ENCODE measurements at places on chromosomes 7 and 10. TPM values are rescaled to one million over a fixed set of nuclear protein-coding genes. Genes with fewer than 3 reads are reported as not detected.
A peak's percentile ranks its signal among the peaks of the same experiment; 100 is the strongest.

GRCh38 chr10:73862011-73862410, 12.3 kb downstream of the CAMK2G start:
- DNase-seq, result no peak

DNA sequence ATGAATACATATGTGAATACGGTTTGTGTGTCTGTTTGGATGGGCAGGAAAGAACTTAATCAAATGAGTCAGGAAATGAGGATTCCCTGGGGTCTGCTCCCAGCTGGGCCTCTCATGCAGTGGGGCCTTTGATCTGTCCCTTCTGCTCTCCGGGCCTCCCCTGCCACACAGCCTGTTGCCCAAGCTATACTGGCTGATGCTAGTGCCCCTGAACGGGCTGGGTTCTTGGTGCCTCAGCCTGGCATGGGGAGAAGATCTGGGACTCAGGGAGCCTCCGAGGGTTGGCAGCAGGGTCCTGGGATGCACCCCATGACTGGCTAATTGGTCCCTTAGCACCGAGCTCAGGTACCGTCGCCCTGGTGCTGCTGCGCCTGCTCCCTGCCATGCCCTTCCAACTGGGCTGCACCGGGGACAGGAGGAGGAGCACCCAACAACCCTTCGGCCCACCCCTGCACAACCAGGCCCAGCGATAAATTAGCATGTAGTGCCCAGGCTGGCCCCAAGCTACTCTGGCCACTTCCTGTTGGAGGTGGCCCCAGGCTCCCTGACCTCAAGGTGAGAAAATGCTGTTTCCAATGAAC, 59.9 kb upstream of the DUSP5 start:
- no peak for DNase-seq

DNA sequence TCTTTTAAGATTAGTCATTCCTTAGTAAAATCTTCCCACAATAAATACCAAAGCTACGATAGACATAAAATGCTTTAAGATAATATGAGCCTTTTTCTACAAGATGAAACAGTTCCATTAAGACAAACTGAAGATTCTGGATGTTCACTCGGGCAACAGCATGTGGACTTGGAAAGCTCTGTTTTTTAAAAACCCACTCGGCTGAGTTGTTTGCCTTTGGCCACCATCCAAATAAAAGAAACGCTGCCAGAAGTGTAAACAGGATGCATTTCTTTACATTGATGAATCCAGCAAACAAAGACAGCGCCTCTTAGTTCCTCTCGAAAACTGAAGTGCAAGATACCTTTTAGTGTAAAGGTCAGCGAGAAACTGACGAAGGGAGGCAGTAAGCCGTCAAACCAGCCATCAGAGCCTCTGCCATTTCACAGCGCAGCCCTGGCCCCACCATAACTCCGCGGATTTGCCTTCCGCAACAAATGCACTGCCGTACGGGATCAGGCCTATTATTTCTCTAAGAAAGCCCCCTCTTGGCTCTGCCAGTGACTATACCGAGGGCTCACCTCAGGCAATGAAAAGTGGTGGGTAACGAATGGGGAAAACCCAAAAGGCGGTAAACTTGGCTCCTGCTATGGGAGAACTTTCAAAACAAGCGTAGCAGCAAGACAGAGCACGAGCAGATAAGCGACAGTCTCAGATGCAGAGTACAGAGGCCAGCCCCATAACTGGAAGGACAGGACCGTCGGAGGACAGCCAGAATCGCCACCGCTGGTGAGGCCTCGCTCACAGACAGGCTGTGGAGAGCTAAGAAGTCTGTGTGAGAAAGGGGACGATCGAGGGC, 41.4 kb downstream of the GNA12 start:
- DNase-seq, result peak; percentile 78

- DNase-seq, result peak; percentile 58
Measured at GRCh38 chr7:121872831-121873288, at the start of gene PTPRZ1. TSS of gene PTPRZ1 (plus strand) at chr7:121873161. CDS start at chr7:121873500, 339 bp downstream.

DNA sequence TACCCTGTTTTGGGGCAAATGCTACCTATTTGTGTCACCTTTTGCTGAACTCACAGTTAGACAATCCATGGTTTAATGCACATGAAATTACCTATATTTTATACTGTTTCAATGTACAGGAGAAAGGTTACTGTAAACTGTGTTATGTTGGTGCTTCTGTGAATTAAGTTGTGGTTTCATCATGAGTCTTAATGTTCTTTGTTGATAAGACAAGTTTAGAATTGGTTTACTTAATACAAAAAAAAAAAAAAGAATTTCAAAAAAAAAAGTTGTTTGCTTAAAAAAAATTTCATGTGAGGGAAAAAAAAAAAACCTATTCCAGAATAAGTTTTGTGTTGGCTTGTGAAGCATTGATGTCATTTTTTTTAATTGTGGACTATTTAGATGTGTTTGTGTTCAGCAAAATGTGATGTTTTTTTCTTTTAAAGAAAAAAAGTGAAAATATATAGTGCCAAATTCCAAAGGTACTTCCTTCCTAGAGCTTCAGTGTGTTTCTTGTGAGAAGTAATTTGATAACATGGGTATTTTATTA, 280.3 kb downstream of the USP6NL start:
- no peak for DNase-seq

Gene HDAC9
- 12.1 TPM for polyA plus RNA-seq

Gene PPP1R17
- not detected for polyA plus RNA-seq

Gene HMX2
- polyA plus RNA-seq, result not detected

DNA sequence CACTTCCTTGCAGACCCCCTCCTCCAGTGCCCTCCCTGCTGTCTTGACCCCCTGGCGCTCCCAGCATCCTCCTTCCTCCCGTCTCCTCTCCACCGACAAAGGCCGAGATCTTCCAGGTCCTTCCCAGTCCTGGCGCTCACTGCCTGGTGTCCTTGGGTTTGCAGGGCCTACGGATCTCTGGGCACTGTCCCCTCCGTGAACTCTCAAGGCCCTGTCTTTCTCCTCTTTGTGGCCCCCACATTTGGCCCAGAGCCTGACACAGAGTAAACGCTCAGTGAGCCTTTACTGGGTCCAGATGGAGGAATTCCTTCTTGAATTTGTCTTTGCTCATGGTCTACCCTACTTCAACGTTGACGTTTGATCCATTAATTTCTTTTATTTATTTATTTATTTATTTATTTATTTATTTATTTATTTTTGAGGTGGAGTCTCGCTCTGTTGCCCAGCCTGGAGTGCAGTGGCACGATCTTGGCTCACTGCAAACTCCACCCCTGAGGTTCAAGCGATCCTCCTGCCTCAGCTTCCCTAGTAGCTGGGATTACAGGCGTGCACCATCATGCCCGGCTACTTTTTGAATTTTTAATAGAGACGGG, 29.7 kb downstream of the TMEM270 start:
- no peak for DNase-seq

DNA sequence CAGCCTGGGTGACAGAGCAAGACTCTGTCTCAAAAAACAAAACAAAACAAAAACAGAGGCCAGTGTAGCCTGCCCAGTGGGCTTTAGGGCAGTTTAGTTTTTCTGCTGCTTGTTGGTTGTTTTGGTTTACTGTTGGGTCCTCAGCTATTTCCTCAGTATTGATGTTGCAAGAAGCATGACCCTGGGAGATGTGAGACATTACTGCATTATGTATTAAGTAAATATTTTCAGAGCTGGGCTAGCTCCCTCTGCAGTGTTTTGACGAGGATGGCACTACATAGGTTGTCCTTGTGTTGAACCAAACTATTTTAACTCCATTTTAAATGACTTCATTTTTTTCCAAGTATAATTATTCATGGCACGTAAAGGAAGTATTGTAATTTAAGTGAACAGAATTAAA, 4.8 kb downstream of the AKAP9 start:
- DNase-seq, result peak; percentile 79

Gene XRCC2
- 12.1 TPM for polyA plus RNA-seq

- peak; percentile 98 for DNase-seq
Measured at GRCh38 chr7:149771720-149772240, 1.6 kb downstream of the ZNF467 start.

DNA sequence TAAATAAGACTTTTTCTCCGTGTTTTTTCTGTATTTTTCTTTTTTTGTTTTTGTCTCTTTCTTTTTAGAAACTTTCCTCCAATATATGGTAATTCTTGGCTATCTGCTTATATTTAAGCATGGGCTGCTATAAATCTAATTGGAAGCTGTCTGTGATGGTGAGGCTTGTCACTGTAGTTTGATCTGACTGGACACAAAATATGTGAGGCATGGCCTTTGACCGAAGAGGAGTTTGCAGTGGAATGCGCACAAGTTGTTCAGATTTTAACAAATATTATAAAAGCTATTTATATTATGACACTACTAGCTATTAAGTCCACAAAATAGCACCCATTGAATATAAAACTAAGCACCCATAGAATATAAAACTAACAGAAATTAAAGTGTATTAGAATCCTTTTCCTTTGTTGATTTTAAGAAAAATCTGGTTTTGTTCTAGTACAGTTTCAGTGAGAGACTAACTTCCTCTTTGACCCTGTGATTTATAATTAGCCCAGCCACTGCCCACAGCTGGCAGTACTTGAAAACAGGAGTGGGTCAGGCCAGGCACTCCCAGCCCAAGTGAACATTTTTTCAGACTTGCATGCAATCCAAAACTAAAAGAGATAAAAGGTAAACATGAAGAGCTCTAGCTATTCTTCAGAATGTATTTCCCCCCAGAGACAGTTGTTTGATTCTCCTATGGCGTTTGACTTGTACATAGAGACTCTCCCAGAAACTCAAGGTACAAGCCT, 69.9 kb upstream of the FGL2 start:
- DNase-seq, result no peak

DNA sequence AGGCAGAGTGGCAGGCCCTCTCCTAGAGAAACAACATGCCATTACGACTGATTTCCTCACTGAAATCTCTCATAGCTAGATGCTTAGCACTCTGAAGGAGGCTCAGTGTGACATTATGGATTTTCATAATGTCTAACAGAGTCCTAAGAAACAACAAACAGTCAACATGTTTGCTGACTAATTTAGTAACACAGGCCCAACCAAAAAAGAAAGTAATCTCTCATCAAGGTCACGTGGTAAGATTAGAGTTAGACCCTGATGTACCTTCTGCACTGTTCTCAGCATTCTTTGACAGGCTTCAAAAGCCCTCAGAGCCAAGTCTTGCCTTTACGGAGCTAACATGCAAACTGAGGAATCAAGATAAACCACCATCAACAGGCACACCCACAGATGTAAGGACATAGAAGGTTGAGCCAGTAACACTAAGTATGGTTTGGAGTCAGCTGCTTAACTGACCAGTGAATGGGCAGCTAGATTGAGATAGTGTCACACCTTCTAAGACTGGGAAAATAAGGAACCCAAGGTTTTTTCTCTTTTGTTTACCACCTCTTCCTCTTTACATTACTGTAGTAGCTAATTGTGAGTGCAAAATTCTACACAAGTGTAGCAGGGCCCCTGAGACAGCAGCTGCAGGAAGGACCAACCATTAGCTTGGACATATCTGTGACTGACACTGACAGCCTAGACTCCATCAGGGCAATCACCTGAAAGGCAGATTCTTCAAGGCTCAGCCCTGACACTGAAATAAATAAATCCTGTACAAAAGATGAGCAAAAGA, 15.3 kb upstream of the KCNIP2 start:
- DNase-seq, result no peak

DNA sequence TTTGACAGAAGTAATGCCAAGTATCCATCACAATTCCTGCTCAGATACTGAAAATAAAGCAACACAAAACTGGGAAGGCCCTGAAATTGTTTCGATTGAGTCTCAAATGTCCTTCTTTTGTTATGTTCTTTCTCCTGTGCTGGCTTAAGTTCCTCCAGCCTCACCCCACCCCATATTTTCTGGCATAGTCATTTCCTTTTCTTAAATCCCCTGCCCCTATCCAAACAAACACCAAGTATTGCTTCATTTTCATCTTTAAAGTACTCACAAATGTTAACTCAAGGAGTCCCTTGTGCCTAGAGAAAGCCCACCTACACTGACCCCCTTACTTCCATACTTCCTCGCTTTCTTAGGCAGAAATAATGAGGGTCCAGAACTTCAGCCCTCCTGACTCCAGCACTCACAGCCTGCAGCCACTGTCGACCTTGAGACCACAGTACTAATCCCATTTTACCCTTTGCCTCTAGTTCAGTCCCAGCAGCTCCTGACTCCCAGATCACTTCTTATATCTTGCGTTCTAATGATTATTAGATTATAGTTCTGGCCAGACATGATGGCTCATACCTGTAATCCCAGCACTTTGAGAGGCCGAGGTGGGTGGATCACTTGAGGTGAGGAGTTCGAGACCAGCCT, 73.2 kb upstream of the ST8SIA6 start:
- DNase-seq, result no peak

Gene CCDC172
- polyA plus RNA-seq, result not detected

Gene NUP42
- 69.6 TPM for polyA plus RNA-seq

- no peak for DNase-seq
Measured at GRCh38 chr10:60722623-60723022, 55.7 kb upstream of the CDK1 start.

Gene NKX1-2
- polyA plus RNA-seq, result not detected

DNA sequence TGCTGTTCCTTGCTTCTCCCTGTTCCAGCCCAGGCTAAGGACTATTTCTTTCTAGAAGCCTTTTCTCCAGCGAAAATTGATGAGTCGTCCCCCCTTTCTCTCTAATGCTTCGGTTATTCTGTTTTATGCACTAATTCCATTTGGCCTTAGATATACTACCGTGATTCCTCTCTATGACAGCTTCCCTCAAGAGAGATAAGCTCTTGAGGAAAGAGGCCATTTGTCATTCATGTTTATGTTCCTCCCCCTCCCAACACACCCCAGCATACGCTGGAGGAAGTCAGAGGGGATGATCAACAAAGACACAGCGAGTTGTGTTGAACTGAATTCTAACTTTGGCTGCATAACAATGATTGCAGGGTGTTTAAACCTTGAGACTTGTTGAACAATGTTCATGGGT, 198.8 kb downstream of the BMPER start:
- DNase-seq, result no peak

Gene IRF5
- polyA plus RNA-seq, result 4.3 TPM

- no peak for DNase-seq
Measured at GRCh38 chr7:25059576-25059975, 65.5 kb downstream of the CYCS start.

Gene ERVW-1
- polyA plus RNA-seq, result 1.8 TPM

GRCh38 chr7:156464339-156464738, 176.2 kb upstream of the RNF32 start:
- DNase-seq, result no peak

Gene ASIC3
- 2.2 TPM for polyA plus RNA-seq

Gene SLC18A3
- 0.05 TPM for polyA plus RNA-seq

DNA sequence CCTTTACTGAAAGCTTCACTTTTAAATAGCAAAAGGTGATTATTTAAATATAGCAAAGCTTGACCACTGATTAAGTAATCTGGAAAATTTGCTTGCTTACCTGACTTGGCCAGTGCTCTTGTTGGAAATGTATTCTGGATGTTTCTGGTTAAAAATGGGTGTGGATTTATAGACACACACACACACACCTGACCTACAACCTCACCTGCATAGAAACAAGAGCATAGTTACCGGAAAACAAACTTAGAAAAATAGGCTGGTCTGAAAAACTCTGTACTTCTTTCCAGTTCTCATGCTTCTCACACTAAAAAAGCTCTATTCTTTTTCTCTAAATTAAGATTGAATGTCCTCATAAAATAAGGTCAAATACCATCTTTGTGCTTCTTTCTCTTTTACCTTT, at the start of gene AGR3:
AGR3 (minus strand) TSS at position 140 of the 400 bp plus-strand sequence. CDS start 3,365 bp downstream, outside the sequence.
- peak; percentile 15 for DNase-seq

Gene FKBP14
- 35.5 TPM for polyA plus RNA-seq

Measured in right lung (tissue), 10 donors.